ENCODE measurements at places on chromosomes 4 and X.

GRCh38 chr4:109433205-109434006 lies at the start of gene SEC24B:
TSS of gene SEC24B (plus strand) at chr4:109433815. CDS start at chr4:109433870, 55 bp downstream.
- DNase-seq, result peak; percentile 79

GRCh38 chr4:117549524-117549923 lies 464.1 kb upstream of the TRAM1L1 start:
- no peak for DNase-seq

GRCh38 chr4:171565130-171565788 lies 247.9 kb upstream of the GALNTL6 start:
- no peak for DNase-seq

GRCh38 chr4:15568821-15569220 lies 86.3 kb downstream of the FBXL5 start:
- DNase-seq, result no peak

DNA sequence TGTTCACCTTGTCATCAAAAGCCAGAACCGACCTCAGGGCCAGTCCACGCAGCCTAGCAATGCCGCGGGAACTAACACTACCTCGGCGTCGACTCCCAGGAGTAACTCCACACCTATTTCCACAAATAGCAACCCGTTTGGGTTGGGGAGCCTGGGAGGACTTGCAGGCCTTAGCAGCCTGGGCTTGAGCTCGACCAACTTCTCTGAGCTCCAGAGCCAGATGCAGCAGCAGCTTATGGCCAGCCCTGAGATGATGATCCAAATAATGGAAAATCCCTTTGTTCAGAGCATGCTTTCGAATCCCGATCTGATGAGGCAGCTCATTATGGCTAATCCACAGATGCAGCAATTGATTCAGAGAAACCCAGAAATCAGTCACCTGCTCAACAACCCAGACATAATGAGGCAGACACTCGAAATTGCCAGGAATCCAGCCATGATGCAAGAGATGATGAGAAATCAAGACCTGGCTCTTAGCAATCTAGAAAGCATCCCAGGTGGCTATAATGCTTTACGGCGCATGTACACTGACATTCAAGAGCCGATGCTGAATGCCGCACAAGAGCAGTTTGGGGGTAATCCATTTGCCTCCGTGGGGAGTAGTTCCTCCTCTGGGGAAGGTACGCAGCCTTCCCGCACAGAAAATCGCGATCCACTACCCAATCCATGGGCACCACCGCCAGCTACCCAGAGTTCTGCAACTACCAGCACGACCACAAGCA lies 898 bp downstream of the UBQLN2 start:
- DNase-seq, result peak; percentile 5

DNA sequence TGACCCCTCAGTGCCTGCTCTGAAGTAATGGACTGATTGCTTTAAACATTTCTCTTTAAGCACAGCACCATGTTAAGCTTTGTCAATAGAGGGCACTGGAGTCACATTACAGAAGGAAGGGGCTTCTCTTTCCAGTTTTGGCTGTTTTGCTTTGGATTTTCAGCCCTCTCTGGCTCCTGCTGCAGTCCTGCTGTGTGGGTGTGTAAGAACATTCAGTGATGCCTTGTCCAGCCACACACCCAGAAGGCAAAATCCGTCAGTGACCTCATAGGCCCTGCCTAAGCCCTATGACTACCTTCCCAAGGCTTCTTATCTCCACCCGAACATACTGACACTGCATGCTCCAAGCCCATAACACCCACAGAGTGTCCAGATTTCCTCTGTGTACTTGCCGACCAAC lies 215.3 kb upstream of the CTSO start:
- no peak for DNase-seq

DNA sequence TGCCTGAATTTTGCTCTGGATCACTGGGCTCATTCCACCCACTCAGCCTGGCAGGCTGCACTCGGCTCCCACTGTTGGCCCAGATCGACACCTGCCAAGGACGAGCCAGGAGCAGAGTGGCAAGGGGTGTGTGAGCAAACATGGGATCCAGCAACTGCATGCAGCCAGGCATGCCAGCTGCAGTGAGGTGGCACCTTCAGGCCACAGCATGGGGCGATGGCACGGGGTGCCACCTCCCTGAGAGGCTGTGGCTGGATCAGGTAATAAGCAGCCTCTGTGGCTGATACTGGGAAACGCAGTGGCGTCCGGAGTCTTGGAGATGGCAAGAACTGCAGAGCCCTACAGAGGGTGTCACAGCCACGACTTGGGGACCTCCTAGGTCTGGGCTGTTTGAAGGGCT lies 244.5 kb upstream of the FSTL5 start:
- no peak for DNase-seq

DNA sequence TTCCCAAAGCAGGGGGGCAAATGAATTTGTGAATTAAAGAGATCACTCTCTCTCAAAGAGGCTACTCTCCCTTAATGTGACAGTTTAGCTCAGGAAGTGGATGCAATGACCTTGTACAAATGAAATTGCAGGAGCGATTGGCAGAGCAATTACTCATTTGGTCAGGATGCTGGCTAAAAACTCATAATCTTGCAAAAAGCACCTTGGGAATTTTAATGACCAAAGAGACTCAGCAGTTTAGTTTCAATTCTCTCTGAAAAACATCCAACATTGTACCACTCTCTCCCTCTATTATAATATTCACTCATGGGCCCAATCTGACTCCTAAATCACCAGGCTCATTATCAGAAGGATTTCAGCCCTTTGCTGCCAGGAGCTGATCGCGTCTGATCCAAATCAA lies 26.1 kb downstream of the PDGFC start:
- DNase-seq, result no peak

DNA sequence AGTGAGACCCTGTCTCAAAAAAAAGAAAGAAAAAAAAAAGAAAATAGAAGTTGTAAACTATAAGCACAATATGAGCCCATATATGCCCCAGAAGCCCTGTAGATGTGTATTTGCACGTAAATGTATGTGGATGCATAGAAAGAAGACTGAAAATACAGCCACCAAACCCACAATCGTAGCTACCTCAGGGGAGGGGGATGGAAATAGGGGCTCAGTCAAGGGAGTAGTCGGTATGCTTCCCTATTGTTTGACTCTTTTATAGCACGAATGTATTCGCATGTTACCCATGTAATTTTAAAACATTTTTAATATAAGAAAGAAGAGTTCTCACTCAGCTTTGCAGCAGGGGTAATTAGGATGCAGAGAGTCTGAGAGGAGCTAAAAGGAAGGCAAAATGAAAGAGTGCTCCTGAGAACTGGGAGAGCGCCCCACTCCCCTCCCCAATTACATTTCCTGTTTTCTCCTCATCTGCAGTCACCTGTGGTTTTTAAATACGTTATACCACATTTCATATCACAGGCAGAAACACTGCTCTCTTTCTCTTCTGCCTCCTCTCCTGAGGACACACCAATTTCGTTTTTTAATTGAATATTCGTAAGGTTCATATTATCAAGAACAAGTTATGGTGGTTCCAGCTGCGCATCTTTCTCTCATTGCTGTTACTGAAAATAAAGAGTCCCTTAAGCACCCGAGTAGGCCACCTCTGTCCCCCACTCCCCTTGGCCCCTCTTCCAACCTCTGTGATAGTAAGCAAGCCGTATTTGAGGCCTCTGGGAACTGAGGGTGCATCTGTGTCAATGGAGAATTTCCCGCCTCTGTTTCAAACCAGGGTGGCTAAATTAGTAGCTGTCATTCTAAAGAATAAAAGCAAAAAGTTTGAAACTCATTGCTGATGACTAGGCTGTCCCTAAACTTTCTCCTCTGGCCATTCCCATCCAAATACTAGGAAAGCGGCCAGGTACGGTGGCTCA lies 10.7 kb downstream of the SEPTIN6 start:
- DNase-seq, result no peak

DNA sequence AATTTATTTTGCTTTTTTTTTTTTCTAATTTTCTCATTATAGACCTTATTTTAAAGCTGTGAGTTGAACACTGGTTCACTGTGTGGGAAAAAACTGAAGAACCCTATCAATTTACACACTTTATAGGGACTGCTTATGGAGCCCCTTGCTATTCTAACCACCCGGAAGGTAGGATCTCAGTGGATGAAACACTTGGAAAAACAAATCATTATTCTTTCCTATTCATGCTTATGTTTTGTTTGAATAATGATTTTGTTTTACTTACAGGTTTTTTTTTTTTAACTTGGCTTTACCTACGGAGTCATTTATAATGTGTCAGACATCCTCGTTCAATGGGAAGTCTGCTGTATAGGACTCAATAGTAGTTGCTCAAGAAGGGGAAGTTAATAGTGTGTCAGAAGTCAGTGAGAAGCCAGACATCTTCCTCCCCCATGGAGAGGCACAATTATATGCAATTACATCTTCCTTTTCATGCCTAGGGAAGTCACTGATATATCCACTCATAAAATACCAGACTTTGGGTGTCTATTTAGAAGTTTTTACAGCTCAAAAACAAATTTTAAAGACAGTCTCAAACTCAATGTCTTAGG lies 113.2 kb downstream of the ARSF start:
- no peak for DNase-seq

GRCh38 chr4:90540536-90540935 lies 413.3 kb downstream of the CCSER1 start:
- DNase-seq, result no peak

- no peak for DNase-seq
Observed at GRCh38 chr4:152000518-152000917, 239.7 kb upstream of the GATB start.

DNA sequence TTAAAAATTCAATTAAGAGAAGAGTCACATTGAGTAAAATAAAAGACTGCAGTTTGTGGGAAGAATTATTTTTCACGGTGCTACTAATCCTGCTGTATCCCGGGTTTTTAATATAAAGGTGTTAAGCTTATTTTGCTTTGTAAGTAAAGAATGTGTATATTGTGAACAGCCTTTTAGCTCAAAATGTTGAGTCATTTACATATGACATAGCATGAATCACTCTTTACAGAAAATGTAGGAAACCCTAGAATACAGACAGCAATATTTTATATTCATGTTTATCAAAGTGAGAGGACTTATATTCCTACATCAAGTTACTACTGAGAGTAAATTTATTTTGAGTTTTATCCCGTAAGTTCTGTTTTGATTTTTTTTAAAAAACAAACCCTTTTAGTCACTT lies 39.7 kb downstream of the IRS4 start:
- DNase-seq, result no peak

DNA sequence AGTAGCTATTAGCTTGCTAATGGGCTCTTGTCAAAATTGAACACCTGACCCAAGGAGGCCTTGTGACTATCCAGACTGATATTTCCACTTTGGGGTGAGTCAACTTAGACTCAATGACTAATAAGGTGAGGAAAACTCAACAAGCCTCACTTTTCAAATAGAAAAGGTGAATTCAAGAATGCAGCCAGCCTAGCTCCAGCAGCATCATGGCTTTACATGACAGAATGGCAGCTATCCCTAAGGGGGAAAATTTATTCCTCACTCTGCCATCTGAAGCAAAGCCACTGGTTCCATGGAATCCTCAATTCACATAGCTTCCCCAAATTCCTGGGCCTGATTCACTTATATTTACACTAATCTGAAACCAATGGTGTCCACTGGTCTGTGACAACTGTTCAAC lies 29.1 kb upstream of the RAB9B start:
- DNase-seq, result no peak

GRCh38 chr4:67918428-67918827 lies 34.6 kb upstream of the TMPRSS11D start:
- DNase-seq, result no peak

- no peak for DNase-seq
Observed at GRCh38 chrX:76996641-76997040, 450.5 kb upstream of the FGF16 start.

DNA sequence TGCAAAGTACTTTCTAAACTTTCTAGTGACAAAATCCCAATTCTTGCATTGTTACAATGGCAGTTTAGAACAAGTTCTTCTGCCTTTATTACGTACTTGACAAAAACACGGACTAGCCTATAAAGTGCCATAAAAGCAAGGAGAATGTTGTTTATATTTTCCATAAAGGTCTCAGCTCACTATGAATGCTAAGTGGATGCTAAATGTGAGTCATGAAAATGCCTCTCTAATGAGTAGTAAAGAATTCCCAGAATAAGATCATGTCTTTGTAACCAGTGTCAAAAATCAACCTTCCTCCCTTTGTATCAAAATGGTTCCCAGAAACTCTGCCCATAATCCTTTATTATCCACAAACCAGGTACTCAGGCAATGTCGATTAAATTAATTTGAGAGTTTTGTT lies 539.8 kb upstream of the SLIT2 start:
- DNase-seq, result no peak

DNA sequence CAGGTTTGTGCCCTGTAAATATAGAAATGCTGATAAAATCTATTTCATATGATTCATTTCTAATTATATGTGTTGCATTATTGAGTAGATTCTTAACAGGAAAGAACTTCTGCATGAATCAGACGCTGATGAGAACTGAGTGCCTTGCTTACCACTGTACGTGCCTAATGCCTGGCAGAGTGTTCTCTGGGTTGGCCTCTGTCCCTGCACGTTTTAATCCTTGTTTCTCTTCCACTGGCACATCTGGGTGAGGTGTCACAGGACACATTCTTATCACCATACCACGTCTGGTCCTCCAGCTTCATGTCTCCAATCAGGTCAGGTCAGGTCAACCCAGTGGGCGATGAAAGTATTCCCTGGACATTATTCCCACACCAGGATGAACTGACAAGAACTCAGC lies 53.6 kb downstream of the KLF3 start:
- DNase-seq, result no peak

GRCh38 chr4:14177987-14178386 lies 550.5 kb upstream of the BOD1L1 start:
- no peak for DNase-seq

DNA sequence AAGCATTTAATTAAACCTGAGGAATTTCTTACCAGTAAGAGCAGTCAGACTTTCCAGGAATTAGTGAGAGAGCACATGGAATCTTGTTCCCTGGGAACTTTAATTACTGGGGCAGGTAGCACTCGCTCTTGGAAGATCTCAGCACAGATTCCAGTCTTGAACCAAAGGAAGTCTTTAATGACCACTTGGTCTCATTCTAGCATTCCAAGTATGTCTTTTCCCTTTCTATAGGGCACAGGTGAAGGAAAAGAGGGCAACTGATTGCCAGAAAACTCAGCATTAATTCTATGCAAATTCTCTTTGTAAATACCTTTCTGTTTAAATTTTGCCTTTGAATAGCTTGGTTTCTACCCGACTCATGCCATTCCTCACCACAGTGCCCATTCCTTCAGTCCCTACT lies 236.6 kb downstream of the LDB2 start:
- DNase-seq, result no peak

GRCh38 chr4:91116861-91117260 lies 989.7 kb downstream of the CCSER1 start:
- no peak for DNase-seq

DNA sequence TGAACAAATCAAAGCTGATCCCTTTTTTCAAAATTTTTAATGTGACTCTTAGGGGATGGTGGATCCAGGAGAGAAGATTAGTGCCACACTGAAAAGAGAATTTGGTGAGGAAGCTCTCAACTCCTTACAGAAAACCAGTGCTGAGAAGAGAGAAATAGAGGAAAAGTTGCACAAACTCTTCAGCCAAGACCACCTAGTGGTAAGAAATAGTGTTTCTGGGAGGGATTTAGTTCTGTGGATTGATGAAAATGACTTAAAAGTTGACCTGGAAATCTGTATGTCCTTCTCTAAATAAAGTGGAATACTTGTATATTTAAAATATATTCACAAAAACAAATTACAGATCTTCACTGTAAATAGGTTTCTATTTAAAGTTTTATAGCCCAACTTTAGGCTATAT lies 29.2 kb downstream of the NUDT9 start:
- no peak for DNase-seq

- no peak for DNase-seq
Observed at GRCh38 chr4:17762726-17763125, 18.7 kb downstream of the FAM184B start.
